ENCODE measurements at places on chromosomes 1 and 21. TPM values are rescaled to one million over a fixed set of nuclear protein-coding genes. Genes with fewer than 3 reads are reported as not detected.

DNA sequence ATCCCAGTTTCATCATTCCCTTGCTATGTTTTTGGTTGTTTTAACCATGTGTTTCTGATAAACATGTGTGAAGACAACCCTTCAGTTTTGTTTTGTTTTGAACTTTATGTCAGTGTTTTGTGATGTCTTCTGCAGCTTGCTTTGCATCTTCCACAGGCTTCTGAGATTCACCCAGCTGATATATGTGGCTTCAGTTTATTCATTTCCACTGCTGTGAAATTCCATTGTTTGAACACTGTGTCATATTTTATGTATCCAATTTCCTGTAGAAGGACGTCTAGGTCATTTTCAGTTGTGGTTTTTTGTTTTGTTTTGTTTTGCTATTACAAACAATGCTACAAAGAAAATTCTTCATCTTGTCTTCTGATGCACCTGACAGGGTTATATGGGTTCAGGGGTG, 27.2 kb upstream of the SLC26A9 start:
- no peak for DNase-seq

The SIM2 gene
- total RNA-seq = 1.2 TPM

The CFH gene
- total RNA-seq = 2.3 TPM

GRCh38 chr1:174005032-174005431, 17.1 kb downstream of the RC3H1 start:
- DNase-seq = peak; percentile 62

- no peak for DNase-seq
These were observed 31.4 kb downstream of the B3GALT5 start for GRCh38 chr21:39644062-39644560.

DNA sequence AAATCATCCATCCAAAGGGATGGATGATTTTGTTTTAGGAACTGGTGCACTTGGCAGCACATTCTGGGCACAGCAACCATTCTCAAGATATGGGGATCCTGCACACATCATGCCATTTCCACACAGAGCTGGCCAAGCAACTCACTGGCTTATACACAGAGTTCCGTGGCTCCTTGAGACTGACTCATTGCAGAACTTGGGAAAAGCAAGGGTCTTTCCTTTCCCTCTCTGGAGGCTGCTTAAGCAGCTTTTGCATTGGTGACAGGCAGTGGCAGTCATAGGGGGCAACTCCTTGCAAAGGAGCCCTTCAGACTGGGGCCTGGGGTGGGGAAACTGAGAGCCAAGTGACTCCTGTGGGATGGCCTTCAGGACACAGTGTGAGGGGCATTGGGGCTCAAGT, 1.9 kb upstream of the MAD2L2 start:
- no peak for DNase-seq

- no peak for DNase-seq
These were observed 47.6 kb downstream of the TYW3 start for GRCh38 chr1:74780594-74780993.

DNA sequence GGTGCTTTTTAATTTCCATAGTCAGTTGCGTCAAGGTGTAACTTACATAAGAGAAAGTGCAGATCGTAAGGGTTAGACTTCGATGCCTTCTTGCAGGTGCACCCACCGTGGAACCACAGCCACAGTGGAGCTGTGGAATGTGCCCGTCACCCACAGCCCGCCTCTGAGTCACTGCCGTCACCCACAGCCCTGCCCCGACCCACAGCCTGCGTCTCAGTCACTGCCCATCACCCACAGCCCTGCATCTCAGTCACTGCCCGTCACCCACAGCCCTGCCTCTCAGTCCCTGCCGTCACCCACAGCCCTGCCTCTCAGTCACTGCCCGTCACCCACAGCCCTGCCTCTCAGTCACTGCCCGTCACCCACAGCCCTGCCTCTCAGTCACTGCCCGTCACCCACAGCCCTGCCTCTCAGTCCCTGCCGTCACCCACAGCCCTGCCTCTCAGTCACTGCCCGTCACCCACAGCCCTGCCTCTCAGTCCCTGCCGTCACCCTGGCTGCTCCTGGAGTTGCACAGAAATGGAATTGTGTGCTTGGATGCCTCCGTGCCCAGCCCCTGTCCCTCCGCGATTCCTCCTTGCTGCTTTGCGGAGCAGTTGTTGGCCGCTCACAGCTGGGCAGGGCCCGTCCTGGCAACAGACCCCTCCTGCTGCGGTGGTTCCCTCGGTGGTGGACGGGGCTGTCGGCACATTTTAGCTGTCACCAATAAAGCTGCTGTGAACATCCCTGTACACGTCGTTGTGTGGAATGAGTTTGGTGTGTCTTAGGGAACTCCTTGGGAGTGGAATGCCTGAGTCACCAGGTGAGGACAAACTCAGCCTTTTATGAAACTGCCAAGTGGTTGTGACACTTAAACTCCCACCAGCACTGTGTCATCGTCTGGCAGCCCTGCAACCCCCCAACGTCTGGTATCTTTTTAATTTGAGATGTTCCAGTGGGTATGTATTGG, 44.9 kb upstream of the COL6A2 start:
- peak; percentile 97 for DNase-seq
